ENCODE measurements at places on chromosomes 11 and 22.

- DNase-seq = no peak
Observed at GRCh38 chr11:45025716-45026492, 75.2 kb upstream of the TP53I11 start.

DNA sequence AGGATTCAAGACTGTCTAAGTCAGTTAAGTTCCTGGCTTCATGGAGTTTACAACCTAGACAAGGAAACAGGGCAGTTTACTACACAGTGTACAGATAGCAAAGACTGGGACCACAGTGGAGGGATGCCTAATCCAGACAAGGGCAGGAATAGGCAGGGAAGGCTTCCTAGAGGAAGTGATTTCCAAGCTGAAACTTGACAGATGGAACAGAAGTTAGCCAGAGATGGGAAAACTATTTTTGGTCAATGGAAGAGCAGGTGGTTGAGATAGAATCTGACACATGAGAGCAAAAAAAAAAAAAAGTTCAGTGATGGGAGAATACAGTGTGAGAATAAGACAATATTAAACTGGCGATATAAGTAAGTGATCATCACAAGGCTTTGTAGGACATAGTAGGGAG lies 1.3 kb downstream of the COA4 start:
- DNase-seq = no peak

DNA sequence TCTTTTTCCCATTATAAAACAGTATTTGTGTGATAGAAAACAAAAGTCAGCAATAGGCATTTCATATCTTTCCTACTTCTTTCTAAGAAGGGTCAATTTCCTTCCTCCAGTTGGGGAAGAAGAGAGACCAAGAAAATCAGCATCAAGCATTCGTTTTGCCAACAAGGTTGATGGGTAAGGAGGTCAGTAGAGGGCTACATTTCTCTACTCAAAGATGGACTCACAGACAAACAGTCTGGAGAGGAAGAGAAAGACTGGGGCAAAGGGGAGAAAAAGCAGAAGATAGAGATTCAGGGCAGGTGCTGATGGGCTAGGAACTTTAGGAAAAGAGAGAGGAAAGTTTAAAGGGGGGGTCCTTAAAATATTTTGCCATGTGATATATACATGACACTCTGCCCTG lies 8.6 kb upstream of the MTNR1B start:
- no peak for DNase-seq

GRCh38 chr22:20384865-20385264 lies 9.1 kb upstream of the ZNF74 start:
- DNase-seq = no peak

DNA sequence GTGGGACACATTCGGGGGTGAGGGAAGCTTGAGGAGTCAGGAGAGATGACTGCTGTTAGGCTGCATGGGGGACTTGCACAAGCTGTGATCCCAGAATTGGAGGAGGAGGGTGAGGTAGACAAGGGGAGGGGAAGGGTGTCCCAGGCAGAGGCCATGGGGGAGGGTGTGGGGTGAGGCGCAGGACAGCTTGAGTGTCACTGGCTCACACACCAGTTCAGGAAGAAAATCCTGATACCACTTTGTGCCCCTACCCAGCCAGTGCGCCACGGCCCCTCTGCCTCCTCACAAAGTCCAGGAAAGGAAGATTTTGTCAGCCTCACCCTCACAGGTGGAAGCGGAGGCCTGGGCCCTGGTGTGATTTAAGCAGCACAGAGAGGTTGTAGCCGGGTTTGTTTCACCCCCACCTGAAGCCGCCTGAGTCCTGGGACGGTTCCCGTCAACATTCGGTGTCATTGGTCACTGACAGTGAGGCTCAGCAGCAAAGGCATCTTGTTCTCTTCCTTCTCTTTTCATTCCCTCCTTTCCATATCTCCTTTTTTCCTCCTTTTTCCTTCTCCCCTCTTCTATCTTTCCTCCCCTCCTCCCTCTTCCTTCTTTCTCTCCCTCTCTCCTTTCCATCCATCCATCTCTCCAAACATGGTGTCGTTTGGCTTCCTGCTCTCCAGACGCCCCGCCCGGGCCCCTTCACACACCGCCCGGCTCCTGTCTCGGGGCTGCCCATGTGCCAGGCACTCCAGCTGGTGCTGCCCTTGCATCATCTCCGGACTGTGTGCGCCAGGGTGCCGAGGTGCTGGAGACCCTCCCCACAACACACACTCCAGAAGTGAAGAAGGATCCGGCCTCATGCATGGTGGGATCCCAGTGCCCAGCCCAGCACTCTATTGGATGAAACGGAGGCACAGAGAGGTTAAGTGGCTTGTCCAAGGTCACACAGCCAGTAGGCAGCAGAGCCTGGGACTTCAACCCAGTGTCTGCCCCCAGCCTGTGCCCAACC lies 89.3 kb downstream of the MPPED1 start:
- DNase-seq = no peak

Measured in HS-27A (cell line).